Activated CD8-positive, alpha-beta memory T cell treated with anti-CD3 and anti-CD28 coated beads for 4 hours (primary cell): ENCODE measurements at places on chromosomes 11 and 22.

DNA sequence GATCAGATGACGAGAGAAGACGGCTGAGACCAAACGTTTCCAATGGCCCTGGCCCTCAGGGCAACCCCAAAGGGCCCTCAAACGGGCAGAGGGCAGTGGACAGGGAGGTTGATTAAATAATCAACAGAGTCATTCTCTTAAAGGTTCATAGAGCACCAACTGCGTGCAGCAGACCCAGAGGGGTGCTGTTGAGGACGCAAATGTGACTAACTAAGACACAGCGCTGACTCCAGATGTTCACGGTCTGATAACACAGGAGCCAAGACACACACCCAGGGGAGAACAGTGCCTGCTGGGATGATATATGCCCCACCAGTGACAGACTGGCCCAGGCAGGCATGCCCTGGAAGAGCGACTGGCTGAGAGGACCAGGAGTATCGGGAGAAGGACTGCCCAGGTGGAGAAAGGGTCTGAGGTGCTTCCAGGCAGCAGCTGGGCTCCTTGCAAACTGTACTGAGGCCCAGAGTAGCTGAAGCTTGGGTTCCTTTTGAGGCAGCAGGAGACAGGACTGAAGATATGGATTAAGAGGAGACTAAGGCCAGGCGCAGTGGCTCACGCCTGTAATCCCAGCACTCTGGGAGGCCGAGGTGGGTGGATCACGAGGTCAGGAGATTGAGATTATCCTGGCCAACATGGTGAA is 7.7 kb downstream of the VWCE start:
- no peak for DNase-seq

DNA sequence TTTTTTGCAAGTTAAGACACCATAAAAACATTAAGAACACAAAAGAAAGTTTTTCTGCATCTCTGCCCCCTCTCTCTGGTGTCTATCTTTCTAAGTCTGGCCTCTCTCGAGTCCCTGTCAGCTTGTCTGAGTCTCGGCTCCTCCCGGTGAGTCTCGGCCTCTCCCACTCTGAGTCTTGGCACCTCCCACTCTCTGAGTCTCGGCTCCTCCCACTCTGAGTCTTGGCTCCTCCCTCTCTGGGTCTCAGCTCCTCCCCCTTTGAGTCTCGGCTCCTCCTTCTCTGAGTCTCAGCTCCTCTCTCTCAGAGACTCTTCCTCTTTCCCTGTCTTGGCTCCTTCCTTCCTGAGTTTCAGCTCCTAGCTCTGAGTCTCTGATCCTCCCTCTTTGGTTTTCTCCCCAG is 72.5 kb upstream of the AMPD3 start:
- no peak for DNase-seq

- no peak for DNase-seq
These were observed 644 bp downstream of the SPTY2D1 start for GRCh38 chr11:18633256-18634139.

DNA sequence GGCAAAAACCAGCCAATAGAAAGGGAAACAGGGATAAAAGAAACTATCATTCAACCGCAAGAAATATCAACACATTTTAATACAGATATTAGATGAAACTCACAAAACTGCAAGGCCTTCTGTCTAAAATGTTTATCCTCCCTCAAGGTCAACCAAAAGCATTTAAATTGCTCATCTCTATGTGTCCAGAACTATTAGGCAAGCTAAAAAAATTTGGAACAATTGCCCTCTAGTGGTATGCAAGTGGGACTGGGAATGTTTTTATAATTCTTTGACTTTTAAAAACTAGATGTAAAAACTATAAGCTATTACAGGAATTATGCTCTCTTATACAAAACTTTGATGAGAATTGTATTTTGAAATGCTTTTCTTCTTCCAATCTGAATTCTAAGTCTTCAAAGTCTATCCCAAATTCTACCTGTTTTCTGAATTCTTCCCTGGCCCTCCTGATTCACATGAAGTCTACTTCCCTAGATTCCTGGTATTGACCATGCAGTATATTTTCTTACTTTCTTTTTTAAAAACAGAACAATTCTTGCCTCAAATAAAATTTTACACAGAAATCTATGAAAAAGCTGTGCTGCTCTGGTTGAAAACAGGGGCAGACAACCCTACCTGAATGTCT is 4.9 kb downstream of the CWC15 start:
- DNase-seq = no peak

GRCh38 chr11:72354356-72355115 is 79.8 kb downstream of the CLPB start:
- DNase-seq = no peak

- no peak for DNase-seq
These were observed 16.6 kb downstream of the RTN4RL2 start for GRCh38 chr11:57476757-57477506.

GRCh38 chr11:85941380-85941973 is 86.3 kb downstream of the CCDC83 start:
- DNase-seq = no peak
